ENCODE measurements at places on chromosomes 12 and 14. TPM values are rescaled to one million over a fixed set of nuclear protein-coding genes. Genes with fewer than 3 reads are reported as not detected.

- DNase-seq: no peak
Measured at GRCh38 chr12:52506858-52507715, 13.1 kb downstream of the KRT5 start.

GRCh38 chr12:127742231-127742630 lies 524.7 kb upstream of the TMEM132C start:
- DNase-seq: no peak

DNA sequence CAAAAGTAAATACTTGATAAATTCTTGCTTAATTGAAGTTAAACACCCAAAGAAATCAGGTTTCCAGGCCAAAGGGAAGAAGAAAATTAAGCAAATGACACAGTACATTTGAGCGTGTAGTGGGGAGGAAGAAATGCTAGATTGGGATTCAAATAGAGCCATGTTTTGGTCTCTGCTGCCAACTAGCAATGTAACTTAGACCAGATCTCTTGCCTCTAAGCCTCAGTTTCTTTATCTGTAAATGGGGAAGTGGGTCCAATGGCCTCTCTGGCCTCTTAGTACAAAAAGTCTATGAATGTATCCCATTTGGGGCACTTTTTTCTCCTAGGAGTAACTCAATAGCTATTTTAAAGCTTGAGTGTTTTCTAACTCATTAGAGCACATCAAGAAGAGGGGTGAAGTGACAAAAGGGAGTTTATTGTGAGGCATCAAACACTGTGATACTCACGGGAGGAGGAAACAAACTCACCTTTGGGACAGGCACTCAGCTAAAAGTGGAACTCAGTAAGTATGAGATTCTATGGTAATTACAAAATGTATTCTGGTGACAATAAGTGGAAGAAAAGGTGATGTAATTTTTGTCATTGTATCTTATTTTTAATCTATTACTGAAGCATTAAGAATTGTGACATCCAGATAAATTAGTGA lies 55.8 kb downstream of the DAD1 start:
- DNase-seq: no peak

DNA sequence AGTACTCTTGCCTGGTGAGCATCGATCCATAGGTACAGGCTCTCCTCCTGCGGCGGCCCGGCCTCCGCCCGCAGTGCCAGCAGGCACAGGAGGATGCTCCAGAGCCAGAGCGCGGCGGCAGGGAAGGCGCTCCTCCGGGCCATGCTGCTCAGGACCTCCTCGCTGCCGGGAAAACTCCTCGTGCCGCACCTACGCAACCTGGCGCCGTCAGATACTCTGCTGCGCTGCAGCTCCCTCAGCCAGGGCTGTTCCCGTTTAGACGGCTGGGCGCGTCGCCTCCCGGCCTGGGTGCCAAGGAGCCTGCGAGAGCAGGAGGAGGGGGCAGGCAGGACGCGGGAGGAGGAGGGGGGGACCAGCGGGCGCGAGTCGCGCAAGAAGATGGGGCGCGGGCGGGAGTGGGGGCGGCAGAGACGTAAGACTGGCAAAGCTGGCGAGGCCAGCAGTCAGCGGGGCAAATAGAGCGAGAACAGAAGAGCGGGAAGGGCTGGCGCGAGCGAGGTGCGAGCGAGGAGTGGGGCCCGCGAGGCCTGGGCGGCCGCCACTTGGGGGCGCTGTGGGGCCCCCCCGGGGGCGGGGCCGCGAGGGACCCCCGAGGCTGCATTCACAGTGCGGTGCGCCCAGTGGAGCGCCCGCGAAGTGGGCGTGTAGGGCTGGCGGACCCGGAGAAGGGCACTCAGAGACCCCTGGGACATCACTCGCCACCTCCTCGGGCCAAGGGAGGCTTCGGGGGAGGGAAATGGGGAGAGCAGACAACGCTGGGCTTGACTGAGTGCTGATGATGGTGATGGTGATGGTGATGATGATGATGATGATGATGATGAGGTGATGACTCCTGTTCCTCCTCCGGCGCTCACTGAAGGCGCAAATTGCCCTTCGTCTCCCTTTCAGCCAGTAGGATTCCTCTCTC lies at the start of gene WIF1:
WIF1 (minus strand) TSS at position 257 of the 907 bp plus-strand sequence; CDS start at position 143, 114 bp downstream.
- peak; percentile 37 for DNase-seq

Gene RND1
- total RNA-seq: 24.9 TPM

GRCh38 chr12:12606781-12607589 lies 4.7 kb upstream of the CREBL2 start:
- no peak for DNase-seq

Gene FSCB
- total RNA-seq: not detected

DNA sequence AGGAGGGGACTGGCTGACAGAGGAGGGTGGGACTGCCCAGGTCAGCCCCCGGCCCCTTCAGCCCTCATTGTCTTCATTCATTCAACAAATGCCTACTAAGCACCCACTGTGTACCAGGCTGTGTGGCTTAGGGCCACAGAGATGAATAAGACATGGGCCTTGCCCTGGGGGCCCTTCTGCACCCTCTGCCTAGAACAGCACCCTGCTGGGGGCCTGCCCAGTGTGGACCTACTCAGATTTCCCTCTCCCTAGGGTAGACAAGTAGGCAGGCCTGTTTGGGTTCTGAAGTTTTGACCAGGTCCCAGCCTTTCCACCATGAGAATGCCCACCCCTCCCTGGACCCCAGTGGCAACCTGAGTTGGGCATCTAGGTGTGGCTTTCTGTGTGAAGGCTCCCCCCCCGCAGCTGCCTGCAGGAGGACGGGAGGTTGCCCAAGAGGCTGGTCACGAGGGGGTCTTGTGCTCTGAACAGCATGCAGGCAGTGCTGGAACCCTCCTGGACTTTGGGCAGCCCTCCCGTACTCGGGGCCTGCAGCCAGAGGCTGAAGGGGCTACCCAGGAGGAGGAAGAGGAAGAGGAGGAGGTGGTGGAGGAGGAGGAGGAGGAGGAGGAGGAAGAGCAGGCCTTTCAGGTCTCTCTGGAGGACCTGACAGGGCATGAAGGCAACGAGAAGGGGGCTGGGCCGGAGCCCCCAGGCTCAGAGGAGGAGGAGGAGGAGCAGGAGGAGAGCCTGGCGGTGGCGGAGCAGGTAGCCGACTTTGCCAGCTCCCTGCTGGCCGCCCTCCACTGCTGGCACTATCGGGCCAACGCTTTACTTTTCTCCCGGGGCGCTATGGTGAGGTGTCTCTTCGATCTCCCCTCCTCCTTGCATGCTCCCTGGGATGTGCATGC lies 33.4 kb downstream of the PLEKHG3 start:
- no peak for DNase-seq

DNA sequence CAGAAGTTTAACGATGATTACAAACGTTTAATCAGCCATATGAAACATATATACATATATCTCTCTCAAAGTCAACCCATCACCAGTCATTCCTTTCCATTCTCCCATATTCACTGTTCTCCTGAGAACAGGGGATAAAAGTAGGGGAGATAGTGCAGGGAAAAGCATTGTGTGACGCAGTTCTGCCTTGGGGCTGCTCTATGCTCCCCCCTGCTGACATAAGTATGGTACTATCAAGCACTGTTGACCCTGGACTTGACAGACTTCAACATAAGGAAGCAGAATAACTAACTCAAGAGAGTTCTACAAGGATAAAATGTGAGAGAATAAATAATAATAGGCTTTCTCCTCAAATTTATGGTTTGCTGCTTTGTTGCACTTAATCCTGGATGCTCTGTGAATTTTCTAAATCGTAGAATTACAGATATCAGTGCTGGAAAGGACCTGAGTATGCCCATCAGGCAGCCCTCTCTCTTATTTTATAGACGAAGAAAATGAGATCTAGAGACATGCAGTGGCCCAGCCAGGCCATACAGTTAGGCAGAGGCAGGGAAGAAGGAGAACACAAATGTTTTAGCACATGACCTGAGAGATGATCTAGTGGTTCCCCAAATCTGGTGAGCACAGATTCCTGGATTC lies 87.2 kb downstream of the SCN8A start:
- peak; percentile 29 for DNase-seq

Gene SERPINA3
- not detected for total RNA-seq

GRCh38 chr12:76542908-76543307 lies 16.7 kb downstream of the OSBPL8 start:
- DNase-seq: no peak

GRCh38 chr14:59483363-59483762 lies 845 bp downstream of the L3HYPDH start:
- no peak for DNase-seq

GRCh38 chr14:77868552-77869285 lies 68.8 kb downstream of the ADCK1 start:
- DNase-seq: no peak

GRCh38 chr14:101174522-101174838 lies 271.0 kb upstream of the RTL1 start:
- no peak for DNase-seq

DNA sequence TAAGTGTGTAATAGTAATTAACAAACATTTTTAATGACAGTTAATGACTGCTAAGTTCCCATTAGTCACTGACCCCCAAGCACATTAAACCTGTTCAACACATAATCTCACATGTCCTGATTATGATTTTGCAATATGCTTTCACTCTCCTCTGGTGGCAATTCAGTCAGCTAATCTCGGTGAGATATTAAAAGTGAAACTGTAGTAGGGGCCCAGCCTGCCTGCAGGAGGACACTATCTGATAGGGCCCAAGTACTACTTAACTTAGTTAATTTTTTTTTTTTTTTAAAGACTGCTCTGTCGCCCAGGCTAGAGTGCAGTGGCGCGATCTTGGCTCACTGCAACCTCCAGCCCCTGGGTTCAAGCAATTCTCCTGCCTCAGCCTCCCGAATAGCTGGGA lies 48.8 kb downstream of the CIT start:
- DNase-seq: no peak

Gene COCH
- total RNA-seq: 48.5 TPM

GRCh38 chr12:68768431-68768939 lies 22.5 kb downstream of the SLC35E3 start:
- DNase-seq: no peak

GRCh38 chr14:104319491-104320241 lies 181.3 kb downstream of the KIF26A start:
- no peak for DNase-seq

DNA sequence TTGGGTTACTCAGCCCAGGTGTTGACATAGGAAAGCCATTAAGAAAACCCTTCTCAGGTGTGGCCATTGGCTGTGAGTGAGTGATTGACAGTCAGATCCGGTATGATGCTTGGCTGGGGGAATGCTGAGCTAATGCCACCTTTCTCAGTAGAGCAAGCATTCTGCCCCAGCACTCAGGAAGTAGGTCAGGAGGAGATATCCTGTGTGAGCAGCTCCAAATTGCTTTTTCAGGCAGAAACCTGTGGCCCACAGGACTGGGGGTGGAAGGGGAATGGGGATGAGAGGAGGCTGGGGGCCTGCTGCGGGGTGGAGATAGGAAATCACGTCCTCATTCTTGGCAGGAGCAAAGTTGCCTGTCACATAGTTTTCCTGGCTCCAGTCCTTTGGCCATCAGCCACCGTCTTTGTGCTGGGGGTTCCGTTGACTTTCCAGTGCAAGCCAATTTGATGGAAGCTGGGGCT lies 55.7 kb downstream of the NINJ2 start:
- no peak for DNase-seq

DNA sequence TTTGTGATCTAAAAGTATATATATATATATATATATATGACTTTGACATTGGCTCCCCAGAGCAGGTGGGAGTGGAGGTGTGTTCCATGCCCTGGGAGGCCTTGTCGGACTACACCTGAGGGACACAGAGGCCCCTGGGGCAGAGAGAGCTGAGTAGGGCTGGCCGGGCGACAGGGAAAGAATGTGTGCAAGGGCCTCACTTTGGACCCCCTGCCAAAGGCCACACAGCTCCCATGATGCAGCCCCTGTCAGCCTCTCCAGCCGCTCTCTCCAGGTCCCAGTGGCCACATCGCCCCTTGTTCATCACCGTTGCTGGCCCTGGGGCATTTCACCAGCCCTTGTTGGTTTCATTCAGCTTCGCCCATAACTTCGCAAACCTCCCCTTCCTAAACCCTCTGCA lies 123.9 kb downstream of the BCL11B start:
- DNase-seq: no peak

Gene ZDHHC22
- 5.7 TPM for total RNA-seq

Gene ACSM4
- total RNA-seq: not detected

- no peak for DNase-seq
Measured at GRCh38 chr12:45008211-45008610, 42.7 kb downstream of the DBX2 start.

Gene KRT78
- not detected for total RNA-seq

DNA sequence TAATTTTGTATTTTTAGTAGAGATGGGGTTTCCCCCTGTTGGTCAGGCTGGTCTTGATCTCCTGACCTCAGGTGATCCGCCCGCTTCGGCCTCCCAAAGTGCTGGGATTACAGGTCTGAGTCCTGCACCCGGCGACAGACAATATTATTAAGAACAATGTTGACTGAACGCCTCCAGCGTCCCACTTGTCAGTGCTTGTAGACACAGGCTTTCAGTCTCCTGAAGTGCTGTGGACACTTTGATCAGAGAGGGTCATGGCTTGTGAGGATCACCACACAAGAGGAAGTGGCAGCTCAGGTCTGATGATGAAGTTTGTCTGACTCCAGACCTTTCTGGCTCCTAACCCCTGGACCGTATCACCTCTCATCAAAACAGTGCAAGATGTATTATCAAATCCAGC lies 114.6 kb downstream of the CHST11 start:
- DNase-seq: no peak

DNA sequence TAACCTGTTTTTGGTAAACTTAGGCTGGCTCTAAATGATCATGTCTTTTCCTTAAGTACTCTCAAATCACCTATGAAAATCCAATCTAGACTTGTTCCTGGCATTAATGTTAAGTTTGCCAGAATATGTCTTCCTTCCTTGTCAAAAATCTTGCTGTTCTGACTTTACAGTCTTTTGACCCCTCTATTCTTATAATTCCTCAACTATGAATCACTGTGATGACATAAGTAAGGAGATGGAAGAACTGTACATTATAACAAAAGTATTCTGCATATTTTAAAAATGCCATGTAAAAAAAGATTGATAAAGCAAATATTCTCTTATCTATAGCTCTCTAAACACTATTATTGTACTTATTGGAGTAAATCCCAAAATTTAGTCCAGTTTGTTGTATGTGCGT lies 51.4 kb upstream of the BAZ1A start:
- DNase-seq: no peak

Gene SAV1
- total RNA-seq: 19.6 TPM

DNA sequence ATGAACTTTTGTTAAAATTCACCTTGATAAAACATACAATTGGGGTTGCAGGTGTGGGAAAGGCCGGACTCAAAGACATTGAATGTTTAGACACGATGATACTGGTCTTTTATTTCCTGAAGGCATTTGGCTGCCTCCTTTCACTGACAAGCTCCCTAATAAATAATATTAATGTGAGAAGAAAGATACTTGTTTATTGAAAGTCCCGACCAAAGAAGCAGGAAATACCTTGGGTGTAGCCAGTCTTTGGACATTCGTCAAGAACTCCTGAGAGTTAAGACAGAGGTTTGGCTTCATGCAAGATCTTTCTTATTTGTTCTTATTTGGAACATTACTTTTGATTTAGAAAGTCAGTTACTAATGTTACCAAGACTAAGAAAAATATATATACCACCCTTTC lies 1133.8 kb upstream of the SEL1L start:
- no peak for DNase-seq

Measured in frontal cortex (tissue), 4 donors.